Neural cell (in vitro differentiated cells): ENCODE measurements at places on chromosomes 3 and 15. TPM values are rescaled to one million over a fixed set of nuclear protein-coding genes. Genes with fewer than 3 reads are reported as not detected.

SLC22A14 gene
- 0.16 and 0.25 TPM in 2 replicates for polyA plus RNA-seq

GOLGA8S gene
- polyA plus RNA-seq, result not detected in 2 replicates

SERPINI1 gene
- 123 and 150 TPM in 2 replicates for polyA plus RNA-seq

MCF2L2 gene
- polyA plus RNA-seq, result 9.3 and 10.0 TPM in 2 replicates
